ENCODE measurements at places on chromosomes 1 and 21. TPM values are rescaled to one million over a fixed set of nuclear protein-coding genes. Genes with fewer than 3 reads are reported as not detected.

DNA sequence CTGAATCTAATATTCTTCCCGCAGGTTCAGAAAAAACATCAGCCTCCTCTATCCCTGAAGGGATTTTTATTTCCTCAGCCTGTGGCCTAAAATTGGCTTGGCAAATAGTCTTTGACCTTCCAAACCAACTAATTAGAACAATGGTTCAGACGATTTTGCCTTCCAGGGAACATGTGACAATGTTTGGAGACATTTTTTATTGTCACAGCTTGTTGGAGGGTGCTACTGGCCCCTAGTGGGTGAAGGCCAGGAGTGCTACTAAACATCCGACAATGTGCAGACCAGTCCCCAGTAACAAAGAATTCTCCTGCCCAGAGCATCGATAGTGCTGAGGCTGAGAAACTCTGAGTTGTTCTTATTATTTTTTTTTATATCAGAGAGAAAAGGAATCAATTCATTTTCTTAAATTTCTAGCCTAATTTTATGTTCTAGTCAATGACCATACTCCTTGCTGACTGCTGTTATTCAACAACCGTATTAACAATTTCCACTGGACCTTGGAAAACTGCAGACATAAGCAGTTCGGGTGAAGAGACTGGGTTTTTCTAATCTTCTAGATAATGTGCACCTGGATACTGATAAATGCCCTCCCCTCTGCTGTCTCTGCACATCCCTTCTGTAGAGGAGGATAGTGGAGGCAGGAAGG is 280.7 kb downstream of the LMX1A start:
- H3K4me1 ChIP-seq, result no peaks in the 10 kb centered on the region
- no peak for DNase-seq
- H3K4me3 ChIP-seq, result no peak overlapping the region
- no peaks in the 10 kb centered on the region for H3K27me3 ChIP-seq
- H3K27ac ChIP-seq, result no peak overlapping the region

DNA sequence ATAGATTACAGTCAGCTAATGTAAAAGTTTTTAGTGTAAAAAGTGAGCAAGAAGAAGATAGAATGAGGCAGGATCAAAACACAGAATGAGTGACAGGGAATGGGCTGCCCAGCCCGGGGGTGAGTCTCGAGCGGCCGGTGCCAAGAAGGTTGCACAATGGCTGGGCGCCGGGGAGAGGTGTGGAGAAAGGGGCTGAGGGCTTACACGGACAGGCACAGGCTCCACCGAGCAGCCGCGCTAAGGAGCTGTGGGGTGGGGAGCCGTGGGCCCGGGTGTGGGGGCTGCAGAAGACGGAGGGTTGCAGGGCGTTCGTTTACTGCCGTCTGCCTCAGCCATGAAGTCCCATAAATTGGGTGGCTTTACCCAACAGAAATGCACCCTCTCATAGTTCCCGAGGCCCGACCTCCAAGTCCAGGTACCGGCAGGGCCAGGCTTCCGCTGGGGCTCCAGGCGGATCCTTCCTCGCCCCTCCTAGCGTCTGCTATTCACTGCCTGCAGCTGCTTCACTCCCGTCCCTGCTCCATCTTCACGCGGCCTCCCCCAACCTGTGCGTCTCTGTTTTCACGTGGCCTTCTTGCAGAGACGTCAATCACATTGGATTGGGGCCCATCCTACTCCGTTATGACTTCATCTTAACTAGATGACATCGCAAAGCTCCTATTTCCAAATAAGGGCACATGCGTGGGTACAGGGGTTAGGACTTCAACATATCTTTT is 277.2 kb downstream of the CAMTA1 start:
- H3K4me3 ChIP-seq, result no peak overlapping the region
- no peak for DNase-seq
- H3K27ac ChIP-seq, result no peak overlapping the region
- no peaks in the 10 kb centered on the region for H3K4me1 ChIP-seq
- H3K36me3 ChIP-seq, result no peaks in the 10 kb centered on the region
- no peaks in the 10 kb centered on the region for H3K27me3 ChIP-seq

GRCh38 chr1:235739124-235739523 is 89.5 kb upstream of the GNG4 start:
- no peaks in the 10 kb centered on the region for H3K4me1 ChIP-seq
- H3K27ac ChIP-seq, result no peak overlapping the region
- H3K27me3 ChIP-seq, result no peaks in the 10 kb centered on the region
- H3K4me3 ChIP-seq, result no peak overlapping the region
- no peaks in the 10 kb centered on the region for H3K36me3 ChIP-seq

GRCh38 chr1:117162816-117163215 is 41.3 kb upstream of the TRIM45 start:
- no peak overlapping the region for H3K4me3 ChIP-seq
- no peaks in the 10 kb centered on the region for H3K36me3 ChIP-seq
- DNase-seq, result no peak
- H3K27ac ChIP-seq, result no peak overlapping the region
- no peaks in the 10 kb centered on the region for H3K4me1 ChIP-seq

DNA sequence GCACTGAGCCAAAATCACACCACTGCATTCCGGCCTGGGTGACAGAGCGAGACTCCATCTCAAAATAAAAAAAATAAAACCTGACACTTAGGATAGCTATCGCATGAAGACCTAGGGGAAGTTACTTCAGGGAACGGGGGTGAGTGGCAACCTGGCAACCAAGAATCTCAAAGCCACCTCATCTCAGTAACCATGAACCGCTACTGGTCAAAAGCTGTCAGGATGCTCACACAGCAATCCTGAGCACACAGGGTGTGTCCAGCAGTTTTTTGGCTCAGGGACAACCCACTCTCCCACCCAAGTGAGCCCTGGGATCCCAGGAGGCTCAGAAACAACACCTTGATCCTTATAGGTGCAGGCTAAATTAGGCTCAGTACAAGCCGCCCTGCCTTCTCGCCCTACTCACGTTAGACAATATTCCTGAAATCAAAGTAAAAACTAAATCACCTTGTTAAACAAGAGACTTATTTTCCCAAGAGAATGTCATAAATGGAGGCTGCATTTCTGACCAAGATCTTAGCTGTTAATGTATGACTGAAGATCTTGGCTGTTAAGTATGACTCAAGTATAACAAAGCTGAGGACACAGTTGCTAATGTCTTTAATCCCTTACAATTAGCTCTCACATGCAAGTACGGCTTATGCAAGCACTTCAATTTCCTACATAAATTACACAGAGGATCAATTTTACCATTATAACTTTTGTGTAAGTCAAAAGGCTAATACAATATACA is 48.3 kb upstream of the NADK start:
- no peaks in the 10 kb centered on the region for H3K36me3 ChIP-seq
- H3K4me3 ChIP-seq, result no peak overlapping the region
- no peaks in the 10 kb centered on the region for H3K4me1 ChIP-seq
- no peaks in the 10 kb centered on the region for H3K27me3 ChIP-seq

DNA sequence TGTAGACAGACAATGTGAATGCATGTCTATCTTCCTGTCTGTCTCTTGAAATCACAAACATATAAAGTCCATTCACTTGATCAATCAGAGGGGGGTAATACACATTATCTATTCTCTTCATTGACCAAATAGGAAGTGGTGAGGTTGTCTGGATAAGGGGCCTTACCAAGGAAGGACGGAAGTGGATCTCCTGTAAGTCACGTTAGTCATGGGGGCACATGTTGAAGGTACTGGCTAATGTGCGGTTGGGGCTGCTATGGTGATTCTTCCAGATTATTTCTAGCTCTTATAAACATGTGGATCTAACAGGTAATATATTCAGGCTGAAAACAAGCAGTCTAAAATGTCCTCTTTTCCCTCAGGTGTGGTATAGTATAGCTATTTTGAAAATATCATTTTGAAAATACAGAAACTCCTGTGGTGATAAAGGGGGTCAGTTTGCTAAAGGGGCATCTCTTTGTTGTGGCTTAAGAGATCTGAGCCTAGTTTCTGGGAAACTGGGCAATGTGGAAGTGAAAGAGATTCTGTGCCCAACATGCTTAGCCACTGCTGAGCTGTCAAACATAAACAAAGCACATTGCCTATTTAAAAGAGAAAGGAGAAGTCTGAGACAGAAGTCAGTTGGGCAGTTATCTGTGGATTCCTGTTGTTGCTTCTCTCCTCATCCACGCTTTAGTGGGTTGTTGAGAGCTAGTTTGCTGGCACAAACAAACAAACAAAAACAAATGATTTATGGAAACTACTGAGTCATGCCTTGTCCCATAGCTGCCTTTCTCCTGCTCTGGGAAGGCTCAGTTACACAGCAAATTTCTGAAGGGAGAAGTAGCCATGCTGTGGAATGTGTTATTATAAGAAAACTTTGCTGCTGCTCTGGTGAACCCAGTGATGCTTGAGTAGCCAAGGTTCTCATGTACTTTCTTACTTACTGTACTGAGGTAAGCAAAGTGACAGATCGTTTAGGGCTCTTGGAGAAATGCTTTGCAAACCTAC is 166.9 kb downstream of the HLX start:
- H3K4me1 ChIP-seq, result no peaks in the 10 kb centered on the region
- DNase-seq, result no peak
- H3K27me3 ChIP-seq, result no peaks in the 10 kb centered on the region
- H3K36me3 ChIP-seq, result no peaks in the 10 kb centered on the region
- no peak overlapping the region for H3K27ac ChIP-seq

DNA sequence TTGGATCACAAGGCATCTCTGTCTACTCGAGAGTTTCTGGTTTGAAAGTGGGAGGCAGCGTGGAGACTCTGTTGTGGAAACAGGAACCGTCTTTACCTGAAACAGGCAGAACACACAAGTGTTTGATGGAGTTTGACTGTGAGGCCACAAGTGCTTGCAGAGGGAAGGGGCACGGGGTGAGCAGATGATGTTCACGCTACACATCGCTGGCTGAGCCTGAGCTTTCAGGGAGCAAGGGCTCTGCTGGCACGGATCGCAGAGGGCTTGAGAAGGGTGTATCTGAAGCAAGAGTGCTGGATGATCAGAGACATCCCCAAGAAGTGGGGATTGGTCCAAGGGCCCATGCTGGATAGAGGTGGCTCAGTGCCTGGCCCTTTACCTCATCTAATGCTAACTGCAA is 59.3 kb downstream of the IGSF21 start:
- H3K36me3 ChIP-seq, result no peaks in the 10 kb centered on the region
- no peaks in the 10 kb centered on the region for H3K27me3 ChIP-seq
- no peaks in the 10 kb centered on the region for H3K4me1 ChIP-seq
- DNase-seq, result peak; percentile 33

DNA sequence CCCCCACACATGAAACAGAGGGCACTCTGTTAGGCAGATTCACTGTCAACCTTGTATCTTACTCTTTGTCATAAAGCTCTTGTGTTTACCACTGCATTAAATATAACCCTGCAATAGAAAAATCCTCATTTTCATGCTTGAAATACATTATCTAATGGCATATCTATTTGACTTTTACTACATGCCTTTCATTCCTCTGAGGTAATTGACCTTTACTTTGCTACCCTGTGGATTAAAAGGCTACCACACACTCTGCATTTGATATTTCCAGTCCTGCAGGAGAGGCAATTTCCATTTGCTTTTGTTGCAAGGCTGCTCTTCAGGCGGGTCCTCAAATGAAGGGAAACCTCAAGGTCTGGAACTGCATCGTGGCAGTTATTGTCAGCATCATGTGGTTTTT is 238.0 kb downstream of the NTNG1 start:
- no peak overlapping the region for H3K4me3 ChIP-seq
- no peak overlapping the region for H3K27ac ChIP-seq
- no peaks in the 10 kb centered on the region for H3K4me1 ChIP-seq
- no peaks in the 10 kb centered on the region for H3K36me3 ChIP-seq
- DNase-seq, result no peak

DNA sequence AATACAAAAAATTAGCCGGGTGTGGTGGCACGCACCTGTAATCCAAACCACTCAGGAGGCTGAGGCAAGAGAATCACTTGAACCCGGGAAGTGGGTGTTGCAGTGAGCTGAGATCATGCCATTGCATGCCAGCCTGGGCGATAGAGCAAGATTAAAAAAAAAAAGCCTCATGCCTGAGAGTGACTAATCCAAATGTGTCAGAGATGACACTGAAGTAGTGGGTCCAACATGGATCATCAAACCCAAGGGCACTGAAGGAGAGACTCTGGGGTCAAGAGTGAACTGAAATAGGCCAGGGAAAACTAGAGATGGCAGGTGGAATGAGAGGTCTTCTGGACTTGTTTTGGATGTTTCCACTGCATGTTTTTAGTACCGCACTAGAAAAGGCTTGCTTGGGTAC is 10.2 kb upstream of the CACHD1 start:
- H3K4me1 ChIP-seq, result no peaks in the 10 kb centered on the region
- H3K36me3 ChIP-seq, result no peaks in the 10 kb centered on the region
- H3K4me3 ChIP-seq, result no peak overlapping the region
- no peak overlapping the region for H3K27ac ChIP-seq
- H3K27me3 ChIP-seq, result no peaks in the 10 kb centered on the region
- DNase-seq, result no peak

- H3K27me3 ChIP-seq, result no peaks in the 10 kb centered on the region
- H3K4me3 ChIP-seq, result no peak overlapping the region
- H3K36me3 ChIP-seq, result no peaks in the 10 kb centered on the region
- no peaks in the 10 kb centered on the region for H3K4me1 ChIP-seq
- no peak for DNase-seq
Observed at GRCh38 chr1:151711951-151712350, 4.7 kb downstream of the CELF3 start.

GRCh38 chr1:103514920-103515503 is 10.5 kb upstream of the RNPC3 start:
- H3K4me1 ChIP-seq, result no peaks in the 10 kb centered on the region
- H3K27ac ChIP-seq, result no peak overlapping the region
- no peak overlapping the region for H3K4me3 ChIP-seq
- no peaks in the 10 kb centered on the region for H3K27me3 ChIP-seq

- no peaks in the 10 kb centered on the region for H3K4me1 ChIP-seq
- H3K27ac ChIP-seq, result no peak overlapping the region
- DNase-seq, result no peak
- no peaks in the 10 kb centered on the region for H3K27me3 ChIP-seq
- H3K4me3 ChIP-seq, result no peak overlapping the region
Observed at GRCh38 chr1:1135339-1136136, 19.6 kb upstream of the C1orf159 start.

GRCh38 chr1:44038876-44039657 is 7.8 kb upstream of the SLC6A9 start:
- H3K27me3 ChIP-seq, result no peaks in the 10 kb centered on the region
- no peaks in the 10 kb centered on the region for H3K36me3 ChIP-seq
- no peak overlapping the region for H3K4me3 ChIP-seq
- no peak for DNase-seq

DNA sequence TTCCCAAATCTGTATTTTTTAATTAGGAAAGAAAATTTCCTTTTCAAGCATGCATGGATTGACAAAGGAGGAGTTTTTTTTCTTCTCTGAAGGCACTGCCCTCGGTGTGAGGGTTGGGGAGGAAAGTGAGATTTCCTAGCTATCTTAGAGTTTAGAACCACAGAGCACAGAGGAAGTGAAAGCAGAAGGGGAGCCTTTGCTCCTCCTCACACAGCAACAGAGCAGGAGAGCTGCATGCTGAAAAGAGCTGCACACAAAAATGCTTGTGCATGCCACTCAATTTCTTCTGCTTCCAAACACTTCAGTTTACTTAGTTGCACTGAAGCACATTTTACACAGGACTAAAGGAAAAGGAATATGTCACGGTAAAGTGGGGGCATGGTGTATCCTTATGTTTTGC is 308.1 kb downstream of the GPATCH2 start:
- no peaks in the 10 kb centered on the region for H3K4me1 ChIP-seq
- H3K27ac ChIP-seq, result no peak overlapping the region
- no peaks in the 10 kb centered on the region for H3K27me3 ChIP-seq
- no peaks in the 10 kb centered on the region for H3K36me3 ChIP-seq
- no peak for DNase-seq

- no peak overlapping the region for H3K27ac ChIP-seq
- H3K4me3 ChIP-seq, result no peak overlapping the region
- H3K36me3 ChIP-seq, result no peaks in the 10 kb centered on the region
Observed at GRCh38 chr1:24327891-24328290, 8.7 kb downstream of the GRHL3 start.

DCST1 gene
- not detected for total RNA-seq

FCRL6 gene
- total RNA-seq, result 1.7 TPM

MARK1 gene
- total RNA-seq, result 15.7 TPM

TMEM61 gene
- total RNA-seq, result 1.3 TPM

Data from aorta (tissue), 5 donors.